ENCODE measurements at places on chromosomes 1 and 21.

DNA sequence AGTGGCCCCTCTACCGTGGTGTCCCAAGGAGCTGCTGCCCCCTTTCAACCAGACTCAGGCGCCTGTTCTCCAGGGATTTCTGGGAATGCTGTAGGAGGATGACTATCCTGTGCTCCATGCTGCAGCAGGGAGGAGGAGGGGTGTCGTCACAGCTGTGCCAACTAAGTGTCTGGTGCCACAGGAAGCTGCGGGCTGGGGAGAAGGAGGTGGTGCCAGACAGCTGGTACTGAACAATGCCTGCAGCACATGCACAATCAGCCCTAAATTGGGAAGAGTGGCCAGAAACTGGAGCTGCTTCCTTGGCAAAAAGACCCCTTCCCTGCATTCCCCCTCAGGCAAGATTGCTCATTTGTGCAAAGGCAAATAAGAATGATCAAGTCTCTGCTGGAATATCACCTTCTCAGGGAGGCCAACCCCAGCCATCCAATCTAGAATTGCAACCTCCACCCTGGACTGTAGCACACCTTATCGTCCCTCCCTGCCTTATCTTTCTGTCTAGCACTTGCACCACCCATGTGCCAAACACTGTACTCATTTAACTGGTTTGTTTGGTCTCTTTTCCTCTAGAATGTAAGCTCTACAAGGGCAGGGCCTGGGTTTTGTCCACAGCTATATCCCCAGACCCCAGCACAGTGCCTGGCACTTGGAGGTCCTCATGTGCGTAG is 33.3 kb downstream of the LAMB3 start:
- DNase-seq: no peak

DNA sequence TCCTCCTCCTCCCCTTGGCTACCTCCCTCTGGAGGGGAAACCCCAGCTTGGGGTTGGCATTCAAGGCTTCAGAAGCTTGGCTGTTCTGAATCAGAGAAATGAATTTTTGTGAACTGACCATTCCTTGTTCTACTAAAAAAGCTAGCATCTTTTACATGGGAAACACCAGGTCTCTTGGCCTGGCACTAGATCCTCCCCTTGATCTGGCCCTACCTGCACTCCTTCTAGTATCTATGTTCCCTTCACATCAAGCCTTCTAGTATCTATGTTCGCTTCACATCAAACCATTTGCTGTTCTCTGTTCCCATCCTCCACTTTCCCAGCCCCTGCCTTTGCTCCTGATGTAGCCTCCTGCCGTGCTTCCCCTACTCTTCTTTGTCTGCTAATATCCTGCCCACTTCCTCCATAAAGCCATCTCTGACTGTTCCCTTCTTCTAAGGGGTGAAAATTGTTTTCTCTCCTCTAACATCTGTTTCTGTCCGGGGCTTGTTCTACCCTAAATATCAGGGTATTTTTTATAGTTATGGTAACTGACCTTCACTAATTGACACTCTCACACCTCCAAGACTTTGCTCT is 25.8 kb downstream of the FAM151A start:
- DNase-seq: no peak

GRCh38 chr1:36829961-36830360 is 204.4 kb downstream of the GRIK3 start:
- DNase-seq: no peak

DNA sequence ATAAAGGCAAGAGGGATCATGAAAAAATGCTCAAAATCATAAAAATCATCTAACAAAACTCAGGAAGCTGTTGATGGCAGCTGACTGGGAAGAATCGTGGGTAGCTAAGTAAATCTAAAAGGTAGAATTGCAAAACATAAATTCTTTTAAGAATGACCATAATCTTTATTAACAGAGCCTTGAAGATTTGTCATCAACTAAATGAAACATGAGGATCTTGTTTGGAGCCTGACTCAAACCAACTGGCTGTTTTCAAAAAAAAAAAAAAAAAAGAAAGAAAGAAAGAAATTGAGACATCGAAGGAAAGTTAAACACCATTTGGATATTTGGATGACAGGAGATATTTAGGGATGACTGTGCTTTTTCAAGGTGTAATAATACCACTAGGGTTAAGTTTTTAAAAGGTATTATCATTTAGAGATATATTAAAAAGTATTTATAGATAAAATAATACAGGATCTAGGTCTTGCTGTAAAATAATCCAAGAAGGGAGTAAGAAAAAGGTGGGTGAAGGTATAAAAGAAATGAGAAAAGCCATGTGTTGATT is 48.6 kb downstream of the CD34 start:
- DNase-seq: no peak

DNA sequence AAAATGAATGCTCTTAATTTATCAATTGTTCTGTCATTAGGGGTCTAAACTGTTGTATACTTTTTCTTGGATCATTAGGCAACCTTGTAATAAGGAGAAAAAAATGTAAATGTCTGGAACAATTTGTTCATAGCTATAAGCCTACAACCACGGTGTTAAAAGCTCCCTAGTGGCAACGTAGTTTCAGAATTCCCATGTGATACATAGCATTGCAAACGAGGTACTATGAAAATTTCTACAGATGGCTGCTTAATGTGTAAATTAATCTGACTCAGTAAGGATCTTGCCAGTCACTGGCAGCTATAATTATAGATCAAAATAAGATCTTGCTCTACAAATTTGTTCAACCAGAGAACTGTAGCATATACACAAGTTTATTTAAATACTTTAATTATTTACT is 304.1 kb upstream of the ADGRL4 start:
- DNase-seq: no peak
